ENCODE measurements at places on chromosomes 4 and X. TPM values are rescaled to one million over a fixed set of nuclear protein-coding genes. Genes with fewer than 3 reads are reported as not detected.
A peak's percentile ranks its signal among the peaks of the same experiment; 100 is the strongest.

- no peak overlapping the region for H3K27ac ChIP-seq
- H3K4me3 ChIP-seq, result no peak overlapping the region
- H3K27me3 ChIP-seq, result no peaks in the 10 kb centered on the region
- H3K36me3 ChIP-seq, result no peaks in the 10 kb centered on the region
- H3K4me1 ChIP-seq, result no peaks in the 10 kb centered on the region
- DNase-seq, result no peak
Observed at GRCh38 chr4:24174602-24175001, 284.8 kb upstream of the PPARGC1A start.

DNA sequence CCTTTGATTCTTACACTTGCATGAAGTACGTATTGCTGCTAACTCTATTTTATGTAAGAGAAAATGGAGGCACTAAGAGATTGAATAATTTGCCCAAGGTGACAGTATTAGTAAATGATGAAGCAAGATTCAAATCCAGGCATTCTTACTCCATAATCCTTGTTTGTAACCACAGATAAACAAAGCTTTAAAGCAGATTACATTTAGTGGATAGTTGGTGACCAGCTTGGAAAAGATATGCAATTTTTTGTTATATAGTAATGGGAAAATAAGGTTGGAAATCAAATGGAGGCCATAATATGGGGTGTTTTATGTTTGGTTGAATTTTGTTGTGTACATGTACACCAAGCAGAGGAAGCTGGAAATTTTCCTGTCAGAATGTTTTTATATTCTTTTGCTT, 30.8 kb downstream of the MND1 start:
- H3K4me1 ChIP-seq, result no peaks in the 10 kb centered on the region
- H3K27me3 ChIP-seq, result no peaks in the 10 kb centered on the region
- H3K36me3 ChIP-seq, result peaks cover 17% of the 10 kb centered on the region
- H3K27ac ChIP-seq, result no peak overlapping the region
- no peak for DNase-seq

DNA sequence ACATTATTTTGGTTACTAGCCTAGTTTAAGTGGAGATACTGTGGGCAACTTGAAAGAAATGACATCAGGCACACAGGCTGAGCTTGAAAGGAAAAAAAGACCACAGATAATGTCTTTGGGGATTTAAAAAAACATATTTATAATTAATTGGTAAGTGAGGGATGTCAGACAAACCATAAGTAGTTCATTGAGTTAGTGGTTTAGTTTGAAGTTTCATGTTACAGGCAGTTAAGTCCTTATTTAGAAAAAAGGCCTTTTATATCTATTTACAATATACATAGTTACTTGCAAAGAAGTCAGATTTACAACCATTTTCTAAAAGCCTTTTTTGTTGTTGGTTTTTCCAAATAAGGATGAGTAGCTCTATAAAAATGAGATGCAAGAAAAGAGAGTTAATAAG, 89.2 kb downstream of the CDS1 start:
- peaks cover 15% of the 10 kb centered on the region for H3K4me1 ChIP-seq
- peaks cover 62% of the 10 kb centered on the region for H3K36me3 ChIP-seq
- no peak overlapping the region for H3K4me3 ChIP-seq

- H3K4me3 ChIP-seq, result no peak overlapping the region
- DNase-seq, result no peak
- H3K27me3 ChIP-seq, result no peaks in the 10 kb centered on the region
- H3K36me3 ChIP-seq, result no peaks in the 10 kb centered on the region
- H3K27ac ChIP-seq, result peak overlapping the region; percentile 89
Observed at GRCh38 chrX:134624046-134624430, 34.2 kb downstream of the PLAC1 start.

DNA sequence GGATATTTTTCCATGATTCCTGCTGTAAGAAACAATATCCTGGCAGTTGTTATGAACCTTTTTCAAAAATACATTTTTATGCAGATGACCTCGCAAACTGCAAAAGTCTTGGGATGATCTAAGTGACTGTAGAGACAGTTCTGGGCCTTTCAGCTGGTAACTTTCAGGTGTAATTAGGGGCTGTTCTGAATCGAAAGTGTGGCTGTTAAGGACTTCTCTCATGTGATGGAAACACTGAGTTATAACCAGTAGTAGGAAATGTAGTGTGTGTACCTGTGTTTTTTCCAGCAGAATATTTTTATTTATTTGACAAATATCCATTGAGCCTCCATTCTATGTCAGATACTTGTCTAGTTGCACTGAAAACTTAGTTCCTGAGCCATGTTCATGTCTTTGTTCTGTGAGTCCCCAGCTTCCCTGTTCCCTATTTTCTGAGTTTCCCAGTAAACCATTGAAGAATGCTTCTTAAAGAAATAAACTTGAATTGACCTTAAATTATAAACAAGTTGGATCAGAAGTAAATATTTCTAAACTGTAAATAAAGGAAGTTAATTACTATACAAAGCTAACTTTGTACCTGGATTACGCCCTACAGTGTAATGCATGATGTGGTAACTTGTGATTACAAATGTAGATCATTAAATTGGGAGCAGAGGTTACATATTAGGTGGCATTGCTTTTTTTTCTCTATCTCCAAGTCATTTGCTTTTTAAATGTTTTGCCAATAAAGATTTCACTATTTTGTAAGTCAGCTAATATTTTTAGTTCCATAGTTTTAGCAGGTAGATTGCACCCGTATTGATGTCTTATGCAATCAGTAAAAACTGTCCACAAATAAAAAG, 33.7 kb upstream of the HPGD start:
- no peaks in the 10 kb centered on the region for H3K4me1 ChIP-seq
- no peaks in the 10 kb centered on the region for H3K36me3 ChIP-seq
- no peaks in the 10 kb centered on the region for H3K27me3 ChIP-seq
- DNase-seq, result no peak
- no peak overlapping the region for H3K27ac ChIP-seq

DNA sequence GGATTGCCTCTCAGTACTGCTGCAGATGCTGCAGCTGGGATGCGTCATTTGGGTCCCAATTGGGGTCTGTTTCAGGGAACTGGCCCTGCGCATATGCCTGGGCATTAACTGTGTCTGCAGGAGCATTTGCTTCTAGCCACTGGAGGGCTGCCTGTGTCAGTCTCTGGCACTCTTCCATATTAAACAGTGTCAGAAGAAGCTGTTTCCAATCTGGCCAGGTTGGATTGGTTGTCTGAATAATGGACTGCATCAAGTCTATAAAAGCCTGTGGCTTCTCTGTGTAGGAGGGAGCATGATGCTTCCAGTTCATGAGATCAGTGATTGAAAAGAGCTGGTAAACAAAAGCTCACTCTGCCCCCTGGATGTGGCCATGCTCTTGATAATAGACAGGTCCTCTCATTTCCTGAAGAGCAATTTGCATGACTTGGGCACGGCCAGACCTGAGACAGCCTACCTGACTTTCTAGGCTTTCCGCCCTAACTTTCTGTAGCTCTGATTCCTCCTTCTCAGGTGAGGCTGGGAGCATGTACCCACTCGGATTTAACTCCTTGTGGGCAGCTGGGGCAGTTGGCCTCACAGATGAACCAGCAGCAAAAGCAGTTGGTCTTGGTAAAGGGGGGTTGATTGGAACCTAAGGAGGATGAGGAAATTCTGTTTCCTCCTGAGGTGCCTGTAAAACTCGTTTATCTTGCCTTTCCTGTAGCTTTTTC, 29.2 kb downstream of the SULT1E1 start:
- no peaks in the 10 kb centered on the region for H3K4me1 ChIP-seq
- no peak overlapping the region for H3K4me3 ChIP-seq
- H3K27me3 ChIP-seq, result peaks cover 5% of the 10 kb centered on the region
- H3K36me3 ChIP-seq, result no peaks in the 10 kb centered on the region

GRCh38 chr4:150782921-150783320, 201.0 kb downstream of the MAB21L2 start:
- no peaks in the 10 kb centered on the region for H3K4me1 ChIP-seq
- H3K36me3 ChIP-seq, result no peaks in the 10 kb centered on the region
- no peaks in the 10 kb centered on the region for H3K27me3 ChIP-seq
- DNase-seq, result no peak

DNA sequence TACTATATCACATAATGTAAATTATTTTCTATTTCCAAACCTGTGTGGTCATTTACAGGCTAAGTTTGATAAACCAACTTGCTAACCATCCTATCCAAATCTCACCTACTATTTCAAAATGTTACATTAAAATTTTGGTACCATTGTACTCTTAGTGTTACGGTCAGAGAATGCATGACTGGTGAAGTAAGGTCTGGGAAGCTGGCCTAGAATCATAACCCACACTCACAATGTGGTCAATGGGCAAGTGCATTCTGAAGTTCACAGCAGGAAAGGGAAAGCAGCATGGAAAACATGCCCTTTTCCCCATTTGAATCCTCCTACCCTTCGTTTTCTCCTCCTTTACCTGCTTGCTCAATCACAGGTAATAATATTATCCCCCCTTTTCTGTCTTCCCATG, 54.4 kb downstream of the PPP3CA start:
- H3K27me3 ChIP-seq, result no peaks in the 10 kb centered on the region
- H3K27ac ChIP-seq, result no peak overlapping the region
- H3K4me1 ChIP-seq, result no peaks in the 10 kb centered on the region

Gene DCAF8L2
- not detected for total RNA-seq

Gene SPCS3
- 100 TPM for total RNA-seq

Data from SJSA1 (cell line).